Activated CD4-positive, alpha-beta memory T cell treated with anti-CD3 and anti-CD28 coated beads for 36 hours (primary cell): ENCODE measurements at places on chromosomes 3 and 15.

- no peak for DNase-seq
Measured at GRCh38 chr15:79640206-79640605, 208.1 kb downstream of the MINAR1 start.

GRCh38 chr3:113773381-113773780 is 26.5 kb downstream of the ATP6V1A start:
- no peak for DNase-seq

GRCh38 chr3:191378142-191378812 is 48.0 kb upstream of the UTS2B start:
- DNase-seq = no peak

- no peak for DNase-seq
Measured at GRCh38 chr15:65642594-65642993, 20.9 kb downstream of the SLC24A1 start.

DNA sequence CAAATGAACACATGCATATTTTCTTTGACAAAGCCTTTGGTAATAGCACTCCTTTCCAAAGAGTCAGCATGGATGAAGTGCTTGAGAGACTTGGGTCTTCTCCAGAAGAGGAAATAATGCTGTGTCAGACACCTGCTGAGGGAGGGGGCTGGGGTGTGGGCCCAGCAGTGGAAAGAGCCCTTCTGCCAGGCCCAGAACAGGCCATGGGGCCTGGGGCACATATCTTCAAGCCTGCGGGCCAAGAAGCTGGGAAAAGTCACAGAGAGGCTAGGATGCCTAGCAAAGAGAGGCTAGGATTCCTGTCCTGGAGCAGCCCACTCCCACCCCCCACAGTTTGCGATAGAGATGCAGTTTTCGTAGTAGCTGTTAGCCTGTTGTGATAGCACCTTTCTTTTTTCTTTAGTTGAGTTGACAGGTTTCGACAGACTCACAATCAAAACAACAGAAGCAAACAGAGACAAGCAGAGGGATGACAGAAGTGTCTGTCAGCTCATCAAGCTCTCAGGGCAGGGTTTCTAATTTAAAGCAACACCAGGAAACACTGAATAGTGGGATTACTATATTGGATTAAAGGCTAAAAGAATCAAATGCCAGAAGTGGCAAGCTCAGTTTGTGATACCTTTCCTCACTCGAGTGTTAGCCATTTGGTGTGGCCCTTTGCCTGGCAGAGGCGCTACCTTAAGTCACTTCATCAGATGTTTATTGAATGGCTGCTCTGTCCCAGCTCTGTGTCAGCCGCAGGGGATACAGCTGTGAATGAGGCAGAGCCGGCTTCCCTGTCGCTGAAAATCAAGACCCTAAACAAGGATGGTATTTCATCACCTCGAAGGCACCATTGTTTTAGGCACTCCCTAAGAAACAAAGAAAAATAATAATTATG is 19.0 kb downstream of the CMTM7 start:
- DNase-seq = no peak

GRCh38 chr3:72892081-72892775 is 4.4 kb downstream of the GXYLT2 start:
- no peak for DNase-seq

GRCh38 chr15:75347222-75348033 is 589 bp downstream of the NEIL1 start:
- DNase-seq = peak; percentile 68

GRCh38 chr3:198028718-198029117 is 68.7 kb downstream of the LMLN start:
- DNase-seq = no peak

DNA sequence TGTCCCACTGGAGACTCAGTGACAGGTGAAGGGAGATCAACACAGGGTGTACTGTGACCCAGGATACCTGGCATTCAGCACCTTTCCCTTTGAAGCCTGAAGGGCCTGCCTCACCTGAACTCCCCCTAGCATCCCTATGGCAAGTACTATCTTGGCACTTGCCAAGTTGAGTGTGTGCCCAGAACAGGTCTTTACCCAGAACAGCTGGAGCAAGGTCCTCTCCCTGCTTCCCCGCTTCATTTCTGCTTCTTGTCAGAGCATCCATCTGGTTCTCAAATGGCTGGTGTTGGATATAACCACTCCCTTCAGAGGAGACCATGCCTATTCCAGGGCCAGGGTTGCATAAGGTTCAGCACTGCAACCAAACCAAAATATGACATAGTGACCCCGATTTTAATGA is 73.0 kb downstream of the FAM43A start:
- no peak for DNase-seq

- peak; percentile 56 for DNase-seq
Measured at GRCh38 chr3:43769885-43770425, 79.2 kb downstream of the ABHD5 start.

DNA sequence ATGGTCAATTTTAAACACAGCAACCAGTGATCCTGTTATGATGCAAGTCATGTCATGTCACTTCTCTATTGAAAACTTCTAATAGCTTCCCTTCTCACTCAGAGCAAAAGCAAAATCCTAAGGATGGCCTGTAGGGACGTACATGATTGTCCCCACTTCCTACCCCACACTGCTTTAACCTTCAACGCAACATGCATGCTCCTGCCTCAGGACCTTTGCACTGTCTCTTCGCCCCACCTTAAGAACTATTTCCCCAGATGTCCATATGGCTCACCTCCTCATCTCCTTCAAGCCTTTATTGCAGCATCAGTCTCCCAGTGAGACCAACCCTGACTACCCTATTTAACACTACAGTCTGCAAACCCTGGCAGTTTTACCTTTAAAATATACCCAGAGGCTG is 214.1 kb upstream of the CHRM5 start:
- DNase-seq = no peak

DNA sequence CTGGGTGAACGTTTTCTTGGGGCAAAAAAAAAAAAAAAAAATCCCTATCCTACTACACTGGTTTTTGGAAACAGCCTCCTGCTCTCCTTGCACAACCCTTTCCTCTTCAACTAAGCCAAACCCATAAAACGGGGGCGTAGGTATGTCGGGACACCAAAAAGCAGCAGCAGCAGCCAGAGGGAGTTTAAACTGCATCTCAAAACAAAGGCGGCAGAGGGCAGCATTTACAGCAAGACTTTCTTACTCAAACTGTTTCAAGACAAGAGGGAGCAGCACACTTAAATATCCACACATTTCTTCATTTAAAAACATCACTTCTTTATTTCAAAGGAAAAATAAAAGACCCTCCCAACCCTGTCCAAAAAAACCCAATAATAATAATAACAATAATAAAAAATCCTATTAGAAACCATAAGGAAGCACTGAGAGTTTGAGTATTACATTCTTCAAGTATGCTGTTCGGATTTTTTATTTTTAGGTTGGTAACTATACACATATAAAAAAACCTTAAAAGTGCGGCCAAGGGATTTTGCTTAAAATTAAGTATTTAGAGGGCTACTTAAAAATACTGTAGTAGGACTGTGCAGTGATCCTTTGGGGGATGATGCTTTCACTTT is 43.9 kb upstream of the PLXND1 start:
- peak; percentile 75 for DNase-seq

DNA sequence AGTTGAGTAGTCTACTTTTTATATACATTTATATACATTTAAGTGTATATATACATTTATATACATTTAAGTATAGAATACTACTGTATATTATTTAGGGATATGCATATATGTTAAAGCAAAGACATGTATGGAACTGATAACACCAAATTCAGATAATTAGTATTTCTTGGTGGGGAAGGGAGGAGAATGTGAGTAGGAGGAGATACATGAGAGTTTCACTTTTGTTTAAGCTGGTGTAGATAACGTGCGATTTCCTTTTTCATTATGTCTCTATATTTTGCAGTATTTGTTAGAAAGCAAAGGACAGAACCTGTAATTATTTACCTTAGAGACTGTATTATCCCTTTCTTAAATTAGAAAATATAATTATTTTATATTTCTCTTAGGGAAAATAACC is 16.6 kb upstream of the NIT2 start:
- DNase-seq = no peak

- no peak for DNase-seq
Measured at GRCh38 chr15:29113336-29114220, 156.0 kb downstream of the NSMCE3 start.

DNA sequence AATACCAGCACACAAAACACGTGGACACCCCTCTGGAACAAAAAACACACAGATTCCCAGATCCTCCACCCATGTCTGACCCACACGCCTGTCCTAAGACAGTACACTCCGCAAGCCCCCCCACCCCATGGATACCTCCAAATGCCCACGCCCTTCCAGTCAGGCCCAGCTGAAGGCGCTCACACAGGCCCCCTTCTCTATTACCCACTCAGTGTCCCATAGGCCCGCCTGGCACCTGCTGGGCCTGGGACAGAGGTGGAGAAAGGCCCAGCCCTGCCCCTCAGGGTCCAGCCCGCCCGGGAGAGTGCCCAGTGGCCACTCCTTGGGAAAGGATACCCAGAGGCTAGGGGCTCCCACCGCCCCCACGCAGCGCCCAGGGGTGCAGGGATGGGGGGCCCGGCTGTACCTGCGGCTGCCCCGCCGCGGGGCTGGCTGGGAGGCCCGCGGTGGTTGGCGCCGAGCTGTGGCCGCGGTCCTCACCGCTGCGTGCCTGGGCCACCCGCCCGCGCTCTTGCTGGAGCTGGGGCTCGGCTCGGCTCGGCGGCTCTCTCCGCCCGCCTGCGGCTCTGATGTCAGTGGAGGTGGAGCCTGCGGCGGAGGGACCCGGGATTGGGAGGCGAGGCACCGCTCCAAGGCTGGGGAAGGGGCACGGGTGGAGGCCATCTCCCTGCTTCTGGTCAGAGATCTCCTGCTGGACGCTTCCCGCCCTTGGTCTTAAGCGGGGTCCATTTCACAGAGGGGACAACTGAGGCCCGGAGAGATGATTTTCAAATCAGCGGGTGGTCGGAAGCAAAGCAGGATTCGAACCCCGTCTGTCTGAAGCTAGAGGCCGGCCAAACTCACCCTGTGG is at the start of gene CAMK1:
Gene CAMK1 (minus strand): TSS at position 522 of the 850 bp plus-strand sequence. CDS start 2,198 bp downstream, outside the sequence.
- peak; percentile 84 for DNase-seq

DNA sequence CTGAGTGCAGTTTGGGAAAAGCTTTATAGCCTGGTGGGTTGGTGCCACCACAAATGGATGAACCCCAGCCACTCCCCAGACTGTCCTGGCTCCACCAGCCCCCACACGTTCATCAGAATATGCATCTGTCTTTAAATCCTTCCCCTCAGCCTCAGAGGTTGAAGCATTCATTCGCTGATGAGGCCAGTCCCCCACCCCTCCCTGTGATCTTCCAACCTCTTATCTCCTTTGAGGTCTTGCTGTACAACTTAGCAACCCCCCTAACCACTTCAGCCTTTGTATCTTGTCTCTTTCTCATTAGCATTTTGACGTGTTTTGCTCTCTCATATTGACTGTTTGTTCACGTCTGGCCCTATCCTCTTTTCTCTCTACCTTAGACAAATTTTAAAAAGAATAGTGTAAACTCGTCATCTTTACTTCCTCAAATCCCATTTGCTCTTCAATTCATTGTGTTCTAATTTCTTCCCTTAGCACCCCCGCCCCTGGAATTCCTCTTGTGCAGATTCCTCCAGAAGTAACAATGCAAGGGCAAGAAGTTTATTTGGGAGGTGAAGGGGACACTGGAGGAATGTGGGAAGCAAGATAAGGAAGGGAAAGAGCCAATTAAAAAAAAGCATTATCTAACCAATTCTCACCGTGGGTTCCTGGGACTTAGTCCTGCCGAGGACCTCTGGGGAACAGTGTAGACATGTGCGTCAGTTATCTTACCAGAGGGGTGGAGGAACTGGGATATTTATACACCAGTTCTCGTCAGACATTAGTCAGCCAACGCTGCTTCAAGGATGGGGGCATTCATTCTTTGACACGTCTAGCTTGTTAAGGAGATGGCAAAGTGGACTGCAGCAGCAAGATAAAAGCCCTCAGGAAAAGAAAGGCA is 38.6 kb downstream of the MOBP start:
- no peak for DNase-seq

DNA sequence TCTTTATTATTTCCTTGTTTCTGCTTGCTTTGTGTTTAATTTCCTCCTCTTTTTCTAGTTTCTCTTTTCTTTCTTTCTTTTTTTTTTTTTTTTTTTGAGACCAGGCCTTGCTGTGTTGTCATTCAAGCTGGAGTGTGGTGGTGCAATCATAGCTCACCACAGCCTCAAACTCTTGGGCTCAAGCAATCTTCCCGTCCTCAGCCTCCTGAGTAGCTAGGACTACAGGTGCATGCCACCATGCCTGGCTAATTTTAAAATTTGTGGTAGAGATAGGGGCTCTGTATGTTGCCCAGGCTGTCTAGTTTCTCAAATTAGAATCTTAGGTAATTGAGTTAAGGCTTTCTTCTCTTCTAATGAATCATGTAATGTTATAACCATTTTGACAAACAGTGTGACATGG is 22.4 kb downstream of the SLMAP start:
- no peak for DNase-seq

DNA sequence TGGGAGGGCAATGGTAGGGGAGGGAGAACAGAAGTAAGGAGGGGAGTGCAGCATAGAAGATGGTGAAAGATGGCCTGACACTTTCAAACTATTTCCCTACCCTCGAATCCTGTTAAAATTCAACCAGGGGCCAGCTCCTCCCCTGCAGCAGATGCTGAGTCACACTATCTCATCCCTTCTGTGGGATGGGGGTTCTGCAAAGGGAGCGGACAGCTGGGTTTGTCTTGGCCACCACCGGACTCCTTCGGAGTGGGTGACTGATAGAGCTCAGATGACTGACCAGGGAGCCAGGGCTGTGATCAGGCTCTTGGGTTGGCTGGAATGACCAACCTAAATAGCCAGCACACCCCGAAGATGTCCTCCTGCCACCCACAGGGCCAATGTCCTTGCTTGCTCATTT is 33.6 kb upstream of the TMCC1 start:
- no peak for DNase-seq

DNA sequence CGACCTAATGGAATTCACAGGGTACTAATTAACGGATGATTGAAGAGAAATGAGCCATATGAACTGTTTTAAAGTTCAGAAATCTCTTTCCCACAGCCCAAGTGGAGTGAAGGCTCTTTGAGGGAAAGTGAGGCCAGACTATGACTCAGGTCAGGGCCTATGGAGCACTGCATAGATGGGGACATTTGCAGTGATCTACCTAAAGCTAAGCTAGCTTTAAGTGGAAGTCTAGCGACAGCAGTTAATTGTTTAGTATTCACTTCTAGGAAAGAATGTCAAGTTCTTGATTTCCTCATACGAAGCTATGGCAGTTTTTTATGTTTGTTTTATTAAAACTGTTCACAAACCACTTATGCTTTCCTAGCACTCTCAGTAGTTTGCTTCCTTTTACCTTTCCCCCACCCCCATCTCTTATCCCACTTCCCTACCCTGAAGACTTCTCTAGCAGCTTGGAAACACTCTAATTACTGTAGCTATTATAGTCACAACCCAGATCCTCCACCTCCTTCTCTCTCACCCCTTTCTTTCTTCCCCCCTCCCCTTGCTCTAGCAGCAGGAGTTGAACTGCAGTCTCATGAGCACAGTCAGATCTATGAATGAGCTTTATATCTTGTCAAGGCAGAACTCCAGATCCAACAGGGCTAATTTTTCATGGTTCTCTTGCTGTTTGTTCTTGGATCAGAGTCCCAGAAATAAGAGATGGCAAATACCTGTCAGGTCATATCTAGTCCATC is 6.2 kb downstream of the ZNF609 start:
- DNase-seq = no peak
